COLO829 (cell line): ENCODE measurements at places on chromosomes 6 and 20.

- no peak for DNase-seq
Observed at GRCh38 chr6:103284835-103285234, 1574.9 kb downstream of the HACE1 start.

DNA sequence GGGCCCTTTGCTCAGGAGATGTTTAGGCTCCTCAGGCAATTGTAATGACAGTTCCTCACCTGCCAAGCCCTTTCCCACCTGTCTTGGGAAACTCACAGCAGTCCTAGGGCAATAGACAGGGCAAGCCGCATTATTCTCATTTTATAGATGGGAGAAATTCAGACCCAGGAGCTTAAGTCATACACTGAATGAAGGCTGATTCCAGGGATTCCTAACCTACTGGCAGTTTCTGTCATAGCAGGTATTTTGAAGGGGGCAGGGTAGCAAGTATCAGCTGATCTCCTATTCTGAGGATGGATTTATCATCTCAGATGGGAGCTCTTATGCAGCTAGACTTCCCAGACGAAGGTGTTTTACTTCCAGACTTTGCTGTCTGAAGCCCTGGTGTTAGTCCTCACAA is 61.4 kb upstream of the MYL9 start:
- DNase-seq, result no peak

DNA sequence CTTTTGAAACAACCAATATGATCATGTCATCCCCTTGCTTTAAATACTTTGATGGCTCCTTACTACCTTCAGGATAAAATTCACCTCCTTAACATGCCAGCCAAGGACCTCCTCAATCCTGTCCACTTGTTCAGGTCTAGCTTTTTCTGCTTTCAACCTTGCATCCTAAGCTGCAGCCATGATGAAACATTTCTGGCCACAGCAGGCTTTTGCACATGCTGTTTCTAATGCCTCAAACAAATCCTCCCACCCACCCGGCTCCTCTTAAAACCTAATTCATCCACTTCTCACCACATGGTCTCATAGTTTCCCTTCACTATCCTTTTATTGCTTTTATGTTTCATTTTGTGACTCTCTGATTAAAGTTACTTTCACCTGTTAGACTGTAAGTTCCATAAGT is 124.6 kb downstream of the MYB start:
- no peak for DNase-seq

- no peak for DNase-seq
Observed at GRCh38 chr6:131216246-131216645, 81.0 kb downstream of the AKAP7 start.

GRCh38 chr6:88499845-88500699 is 333.9 kb upstream of the CNR1 start:
- DNase-seq, result no peak

DNA sequence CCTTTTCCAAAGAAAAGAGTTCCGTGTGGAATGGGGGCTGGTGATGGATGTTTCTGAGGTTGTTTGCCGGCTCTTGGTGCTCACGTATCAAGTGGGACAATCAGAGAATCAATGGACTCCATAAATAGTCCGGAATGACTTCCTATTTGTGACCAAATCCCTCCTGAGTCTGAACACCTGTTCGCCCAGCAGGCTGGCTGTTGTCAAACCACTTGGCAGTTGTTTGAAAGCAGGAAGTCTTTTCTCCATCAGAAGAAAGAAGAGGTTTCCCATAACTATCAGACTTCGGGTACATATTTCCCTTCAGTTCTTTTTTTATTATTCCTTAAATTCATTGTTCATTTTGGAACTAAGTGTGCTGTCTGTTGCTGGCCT is 154.7 kb upstream of the RIN2 start:
- no peak for DNase-seq

DNA sequence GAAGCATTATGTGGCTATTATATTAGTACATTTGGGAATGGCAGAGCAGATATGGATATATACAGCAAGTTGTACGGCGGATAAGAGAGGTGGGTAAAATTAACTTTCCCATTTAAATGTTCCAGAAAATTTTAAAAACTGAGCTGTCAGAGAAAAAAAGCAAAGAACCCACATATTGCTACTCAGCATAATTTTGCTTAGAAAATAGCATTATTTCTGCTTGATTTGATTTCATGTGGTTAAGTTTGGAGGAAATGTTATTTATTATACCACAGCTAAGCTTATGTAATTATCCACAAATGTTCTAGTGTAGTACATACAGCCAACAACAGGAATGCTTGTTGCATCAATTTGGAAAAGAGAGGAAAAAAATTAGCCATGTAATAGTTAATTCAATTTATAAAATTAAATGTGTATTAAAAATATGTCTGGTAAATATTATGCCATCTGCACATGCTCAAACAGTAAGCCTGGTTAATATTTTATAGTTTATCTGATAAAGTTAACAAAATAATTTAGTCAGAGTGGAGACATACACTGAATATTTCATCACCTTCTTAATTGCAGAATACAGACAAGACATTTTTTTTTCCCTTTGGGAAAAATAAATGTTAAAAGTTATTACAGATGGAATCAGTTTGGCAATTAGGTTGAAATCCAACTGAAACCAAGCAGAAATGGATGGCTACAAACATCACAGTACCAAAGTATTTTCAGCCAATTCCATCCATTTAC is 172.1 kb upstream of the ID4 start:
- DNase-seq, result no peak

- DNase-seq, result no peak
Observed at GRCh38 chr6:12279322-12280091, 10.7 kb upstream of the EDN1 start.

GRCh38 chr6:70166088-70166958 is 136.6 kb downstream of the COL9A1 start:
- DNase-seq, result peak; percentile 59

DNA sequence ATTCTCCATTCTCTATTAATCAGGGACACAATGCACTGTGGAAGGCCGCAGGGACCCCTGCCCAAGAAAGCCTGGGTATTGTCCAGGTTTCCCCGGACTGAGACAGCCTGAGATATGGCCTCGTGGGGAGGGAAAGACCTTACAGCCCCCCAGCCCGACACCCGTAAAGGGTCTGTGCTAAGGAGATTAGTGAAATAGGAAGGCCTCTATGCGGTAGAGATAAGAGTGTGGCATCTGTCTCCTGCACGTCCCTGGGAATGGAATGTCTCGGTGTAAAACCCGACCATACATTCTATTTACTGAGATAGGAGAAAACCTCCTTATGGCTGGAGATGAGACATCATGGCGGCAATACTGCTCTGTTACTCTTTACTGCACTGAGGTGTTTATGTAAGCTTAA is 15.7 kb upstream of the EIF2S2 start:
- DNase-seq, result no peak

DNA sequence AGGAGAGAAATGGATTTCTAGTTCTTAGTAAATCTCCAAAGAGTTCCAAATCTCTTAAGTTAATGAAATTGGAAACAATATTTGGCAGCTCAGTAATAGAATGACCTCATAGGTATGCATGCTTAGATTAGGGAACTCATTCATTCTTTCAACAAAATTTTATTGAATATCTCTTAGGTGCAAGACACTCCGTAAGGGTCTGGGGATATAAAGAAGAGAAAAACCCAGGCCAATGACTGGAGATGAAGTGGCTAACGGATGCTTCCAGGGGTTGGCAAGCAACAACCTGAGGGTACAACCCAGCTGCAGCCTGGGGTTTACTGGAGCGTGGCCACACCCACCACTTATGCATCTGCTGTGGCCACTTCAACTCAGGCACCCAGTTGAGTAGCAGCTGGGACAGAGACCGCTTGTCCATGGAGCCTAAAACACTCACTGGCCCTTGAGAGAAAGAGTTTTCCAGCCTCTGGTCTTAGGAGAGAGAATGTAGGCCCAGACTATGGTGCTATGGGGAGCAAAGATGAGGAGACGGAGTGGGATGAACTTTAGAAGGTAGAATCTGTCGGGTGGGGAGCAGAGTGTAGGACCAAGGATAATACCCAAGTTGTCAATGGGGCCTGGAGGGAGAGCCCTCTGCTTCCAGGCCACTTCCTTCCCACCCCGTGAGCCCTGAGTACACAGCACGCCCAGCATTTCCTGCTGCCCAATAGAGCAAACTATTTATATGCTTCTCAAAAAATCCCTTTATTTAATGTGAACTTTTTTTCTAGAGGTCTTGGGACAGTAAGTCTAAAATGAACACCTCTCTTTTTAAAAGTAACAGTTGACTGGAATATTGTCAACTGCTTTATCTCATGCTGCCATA is 46.8 kb upstream of the PXDC1 start:
- DNase-seq, result no peak

DNA sequence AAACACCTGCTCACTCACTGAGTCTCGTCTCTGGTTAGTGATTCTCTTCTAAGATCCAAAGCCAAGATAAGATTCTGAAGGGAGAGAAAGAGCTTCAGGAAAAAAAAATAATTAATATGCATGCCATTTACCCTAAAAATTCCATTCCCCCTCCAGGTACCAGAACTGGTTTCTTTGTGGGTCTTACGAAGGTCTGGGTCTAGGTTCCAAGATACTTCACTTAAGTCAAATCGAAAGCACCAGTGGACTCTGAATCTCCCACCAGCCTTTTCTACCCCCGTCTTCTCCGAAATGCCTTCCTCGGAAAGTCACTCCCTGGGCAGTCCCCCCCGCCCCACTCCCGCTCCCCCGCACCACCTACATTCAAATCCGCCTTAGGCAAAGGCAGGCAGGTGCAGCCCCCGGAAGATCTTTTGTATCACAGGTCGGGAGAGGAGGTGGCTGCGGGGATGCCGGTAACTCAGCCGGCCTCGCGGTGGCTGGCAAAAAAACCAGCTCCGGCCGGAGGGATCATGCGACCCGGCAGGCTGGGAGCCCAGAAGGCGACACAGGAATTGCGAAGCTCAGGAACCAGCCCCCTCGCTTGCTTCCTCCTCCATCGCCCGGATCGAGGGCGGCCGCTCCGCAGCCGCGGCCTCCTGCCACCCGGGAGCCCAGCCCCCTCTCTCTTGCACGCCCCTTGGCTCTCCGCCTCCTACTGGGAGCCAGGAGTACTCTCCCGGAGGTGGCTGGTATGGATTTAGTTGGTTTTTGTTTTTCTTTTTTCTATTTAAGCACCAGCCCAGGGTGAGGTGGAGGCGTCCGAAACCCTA is at the start of gene BCL2L1:
BCL2L1 (minus strand) TSS at position 612 of the 812 bp plus-strand sequence. CDS start 650 bp downstream, outside the sequence.
- DNase-seq, result peak; percentile 70

GRCh38 chr6:123520217-123520616 is 116.5 kb downstream of the TRDN start:
- DNase-seq, result no peak

DNA sequence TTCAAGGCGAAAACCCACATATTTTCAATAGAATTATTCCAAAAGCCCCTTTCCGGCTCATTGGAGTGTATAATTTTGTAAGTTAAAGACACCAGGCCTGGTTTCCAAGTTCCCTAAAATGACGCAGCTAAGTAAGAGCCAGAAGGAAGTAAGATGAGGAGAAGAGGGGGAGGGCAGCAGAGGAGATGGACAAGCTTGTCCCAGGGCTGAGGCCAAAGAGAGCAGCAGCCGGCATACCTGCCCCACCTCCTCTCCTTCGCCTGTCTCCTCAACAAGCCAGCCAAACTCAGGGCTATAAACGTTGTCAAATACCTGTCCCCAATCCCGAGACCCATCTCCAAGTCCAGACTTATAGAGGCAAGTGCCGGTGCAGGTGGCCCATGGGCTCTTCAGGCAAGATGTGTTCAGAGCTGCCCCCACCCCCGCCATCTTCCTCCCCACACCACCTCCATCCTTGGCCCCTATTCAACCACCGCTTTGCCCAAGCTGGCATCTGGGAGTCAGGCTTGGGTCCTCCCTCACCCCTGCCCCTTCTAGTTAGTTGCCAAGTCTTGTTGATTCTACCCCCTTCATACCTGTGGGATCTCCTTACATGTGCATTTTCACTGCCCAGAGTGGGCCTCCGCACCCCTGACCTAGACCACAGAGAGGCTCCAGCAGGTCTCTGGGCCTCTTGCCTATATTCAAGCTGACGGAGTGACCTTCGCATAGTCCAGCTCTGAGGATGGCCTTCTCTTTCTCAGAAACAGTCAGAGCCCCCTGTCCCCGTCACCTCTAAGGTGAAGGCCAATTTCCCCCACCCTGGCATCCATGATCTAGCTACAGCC is 75.7 kb upstream of the SIRPA start:
- no peak for DNase-seq

DNA sequence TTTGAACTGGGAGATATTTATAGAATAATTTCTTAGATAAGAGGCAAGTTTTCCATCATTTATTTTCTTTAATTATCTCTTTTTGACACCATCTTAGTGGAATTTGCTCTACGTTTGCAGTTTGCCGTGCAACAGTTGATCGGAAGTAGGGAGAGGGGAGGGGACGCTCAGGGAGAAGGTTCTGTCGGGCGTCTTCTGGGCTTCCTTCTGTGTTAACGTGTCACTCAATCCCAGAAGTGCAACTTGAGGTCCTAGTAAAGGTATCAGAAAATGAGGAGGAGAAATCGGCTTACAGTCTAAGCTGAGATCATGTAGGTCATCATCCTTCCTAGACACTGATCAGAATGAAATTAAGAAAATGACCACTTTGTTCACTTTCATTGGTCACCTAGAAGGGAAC is 149.0 kb upstream of the SNX9 start:
- DNase-seq, result no peak

DNA sequence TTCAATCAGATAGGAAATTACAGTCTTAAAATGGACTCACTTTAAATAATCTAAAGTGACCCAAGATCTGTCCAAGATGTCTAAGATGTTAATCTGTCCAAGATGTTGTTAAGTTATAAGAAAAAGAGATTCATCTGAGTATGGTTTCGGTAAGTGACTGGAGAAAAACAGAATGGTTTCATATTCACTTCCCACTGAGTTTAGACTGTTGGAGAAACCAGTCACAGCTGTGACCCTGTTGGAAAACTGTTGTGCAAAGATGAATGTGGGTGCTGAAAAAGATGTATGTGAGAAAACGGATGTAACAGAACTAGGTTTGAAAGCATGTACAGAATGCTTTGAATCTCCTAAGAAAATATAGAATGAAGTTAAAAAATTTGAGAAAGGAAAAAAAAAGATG is 325.9 kb downstream of the COL12A1 start:
- DNase-seq, result no peak

DNA sequence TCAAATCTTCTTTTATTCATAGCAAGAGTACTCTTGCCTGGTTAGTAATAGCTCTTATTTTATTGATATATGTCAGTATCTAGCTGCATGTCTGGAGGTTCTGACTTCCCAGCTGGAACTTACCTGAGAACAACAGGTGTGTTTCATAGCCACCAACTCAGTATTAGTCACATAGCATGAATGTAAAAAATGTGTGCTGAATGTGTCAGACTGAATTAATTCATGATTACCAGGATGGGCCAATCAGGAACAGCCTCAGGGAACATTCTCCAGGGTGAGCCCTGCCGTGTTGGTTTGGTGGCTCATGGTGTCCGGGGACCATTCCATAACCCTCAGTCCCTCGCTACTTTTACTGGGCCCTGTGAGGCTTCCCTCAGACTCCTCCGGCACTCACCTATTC is 99.7 kb downstream of the TULP4 start:
- DNase-seq, result no peak

DNA sequence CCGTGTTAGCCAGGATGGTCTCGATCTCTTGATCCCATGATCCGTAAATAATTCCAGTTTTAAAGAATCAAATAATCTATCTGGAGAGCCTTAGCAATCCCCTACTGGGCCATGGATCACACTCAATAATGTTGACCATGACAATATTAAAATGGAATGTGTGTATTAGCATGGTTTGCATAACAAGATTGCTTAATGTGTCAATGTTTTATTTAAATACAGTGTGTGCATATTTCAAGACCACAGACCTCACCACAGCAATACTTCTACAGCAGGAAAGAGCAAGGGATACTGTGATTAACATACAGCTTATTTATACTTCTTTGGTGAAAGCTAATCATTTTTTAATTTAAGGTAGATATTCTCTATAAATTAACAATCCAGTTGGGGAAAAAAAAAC is 470.4 kb downstream of the TFAP2B start:
- no peak for DNase-seq

GRCh38 chr6:100673641-100674040 is 207.5 kb downstream of the ASCC3 start:
- no peak for DNase-seq
